ENCODE measurements at places on chromosomes 5 and 9.

GRCh38 chr9:4549751-4550295, 59.6 kb downstream of the SLC1A1 start:
- DNase-seq: no peak

GRCh38 chr5:65102976-65103711, 334.4 kb downstream of the CWC27 start:
- peak; percentile 30 for DNase-seq

DNA sequence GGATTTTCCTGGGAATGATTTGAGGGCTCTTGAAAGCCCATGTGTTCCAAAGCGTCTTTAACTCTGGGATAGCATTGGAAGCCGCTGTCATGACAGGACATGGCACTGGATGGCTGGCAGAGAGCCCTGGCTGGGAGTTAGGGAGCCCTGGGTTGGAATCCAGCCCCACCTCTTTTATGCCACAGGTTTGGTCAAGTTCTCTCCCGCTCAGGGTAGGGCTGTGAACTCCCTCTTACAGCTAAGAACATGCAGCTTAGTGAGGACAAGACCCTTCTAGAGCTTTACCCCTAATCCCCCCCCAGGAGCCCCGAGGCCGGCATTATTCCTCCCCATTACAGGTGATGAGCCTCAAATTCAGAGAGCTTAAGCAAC, 37.2 kb downstream of the OLFML2A start:
- no peak for DNase-seq

DNA sequence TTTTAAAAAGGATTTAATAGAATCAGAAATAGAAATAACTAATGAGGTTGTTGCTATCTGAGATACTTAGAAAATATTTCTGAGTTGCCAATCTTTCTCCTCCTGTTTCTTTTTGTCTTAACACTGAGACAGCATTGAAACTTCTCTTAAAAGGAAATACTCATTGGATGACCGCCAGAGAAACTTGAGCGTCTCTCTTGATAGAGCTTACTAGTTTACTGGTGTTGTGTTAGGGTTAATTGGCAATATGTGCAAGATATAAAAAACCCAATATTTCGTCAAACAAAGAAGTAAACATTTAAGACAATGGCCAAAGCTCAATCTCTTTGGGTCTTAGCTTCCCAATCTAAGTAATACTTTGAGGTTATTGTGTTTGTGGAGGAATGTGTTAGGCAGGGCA, 176.4 kb upstream of the CHD1 start:
- peak; percentile 31 for DNase-seq

- DNase-seq: no peak
Measured at GRCh38 chr9:73104342-73104741, 47.3 kb upstream of the ANXA1 start.

All from SK-MEL-5 (cell line).